ENCODE measurements at places on chromosomes 11 and 22.

DNA sequence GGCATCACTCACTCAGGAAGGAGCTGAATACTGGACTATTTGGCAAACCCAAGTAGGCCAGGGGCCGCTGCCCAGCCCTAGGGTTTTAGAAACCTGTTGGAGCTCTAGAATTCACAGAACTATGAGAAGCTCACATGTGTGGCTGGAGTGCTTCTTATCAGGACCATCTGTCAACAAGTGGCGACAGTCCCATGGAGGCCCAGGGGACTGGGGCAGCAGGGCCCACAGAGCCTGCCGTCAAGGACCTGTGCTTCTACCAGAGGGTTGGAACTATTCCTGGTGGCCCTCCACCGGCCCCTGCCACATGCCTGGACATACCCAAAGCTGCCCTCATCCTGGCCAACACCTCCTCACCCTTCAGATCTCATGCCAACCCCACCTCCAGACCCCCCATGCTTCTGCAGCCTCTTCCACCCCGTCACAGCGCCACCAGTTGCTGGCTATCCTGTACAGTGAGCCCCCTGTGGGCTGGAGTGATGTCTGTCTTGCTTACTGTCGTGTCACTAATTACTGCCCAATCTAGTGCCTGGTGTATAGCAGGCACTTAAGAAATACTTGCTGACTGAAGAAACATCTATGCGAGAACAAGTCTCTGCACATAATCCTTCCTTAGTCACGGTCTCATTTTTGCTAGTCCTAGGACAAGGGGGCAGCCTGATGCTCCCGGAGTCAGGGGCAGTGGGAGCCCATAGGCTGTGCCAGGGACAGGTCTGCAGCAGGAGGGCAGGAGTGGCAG lies 27.2 kb upstream of the RASL10A start:
- no peak for DNase-seq

- peak; percentile 51 for DNase-seq
These were observed 21.0 kb upstream of the AMOTL1 start for GRCh38 chr11:94747146-94747545.

GRCh38 chr11:61586792-61587430 lies 6.0 kb upstream of the SYT7 start:
- DNase-seq: no peak

GRCh38 chr11:132456751-132457328 lies 1075.5 kb downstream of the OPCML start:
- no peak for DNase-seq

DNA sequence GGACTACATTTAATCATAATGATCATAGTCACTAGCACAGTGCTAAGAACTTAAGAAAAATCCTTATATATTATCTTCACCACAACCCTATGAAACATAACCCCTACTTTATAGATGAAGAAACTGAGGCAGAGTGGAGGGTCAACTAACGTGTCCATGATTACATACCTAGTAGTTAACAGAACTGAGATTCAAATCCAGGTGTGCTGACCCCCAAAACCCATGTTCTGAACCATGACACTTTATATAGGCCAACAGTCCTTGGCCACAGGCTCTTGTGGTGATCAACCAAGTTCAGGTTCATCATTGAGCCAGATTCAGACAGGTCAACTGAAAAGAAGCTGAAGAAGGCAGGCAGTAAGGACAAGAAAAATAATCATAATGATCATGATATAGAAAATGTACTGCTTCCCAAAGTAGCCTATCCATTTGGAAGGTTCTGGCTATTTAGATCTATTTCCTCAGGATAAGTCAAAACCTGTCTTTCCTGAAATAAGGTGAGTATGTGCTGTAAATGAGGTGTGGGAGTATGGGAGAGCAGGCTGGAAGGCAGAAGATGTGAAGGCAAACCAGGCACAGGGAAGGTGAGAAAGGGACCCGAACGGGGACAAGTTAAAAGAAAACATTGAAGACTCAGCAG lies 39.7 kb downstream of the MAPK1 start:
- no peak for DNase-seq

GRCh38 chr11:3610846-3611245 lies 30.9 kb downstream of the ART5 start:
- DNase-seq: no peak

GRCh38 chr11:73872749-73873357 lies 3.8 kb downstream of the COA4 start:
- DNase-seq: no peak

- no peak for DNase-seq
These were observed 48.6 kb downstream of the MORC2 start for GRCh38 chr22:30919973-30920372.

GRCh38 chr11:11316651-11317230 lies 36.3 kb downstream of the CSNK2A3 start:
- DNase-seq: no peak

DNA sequence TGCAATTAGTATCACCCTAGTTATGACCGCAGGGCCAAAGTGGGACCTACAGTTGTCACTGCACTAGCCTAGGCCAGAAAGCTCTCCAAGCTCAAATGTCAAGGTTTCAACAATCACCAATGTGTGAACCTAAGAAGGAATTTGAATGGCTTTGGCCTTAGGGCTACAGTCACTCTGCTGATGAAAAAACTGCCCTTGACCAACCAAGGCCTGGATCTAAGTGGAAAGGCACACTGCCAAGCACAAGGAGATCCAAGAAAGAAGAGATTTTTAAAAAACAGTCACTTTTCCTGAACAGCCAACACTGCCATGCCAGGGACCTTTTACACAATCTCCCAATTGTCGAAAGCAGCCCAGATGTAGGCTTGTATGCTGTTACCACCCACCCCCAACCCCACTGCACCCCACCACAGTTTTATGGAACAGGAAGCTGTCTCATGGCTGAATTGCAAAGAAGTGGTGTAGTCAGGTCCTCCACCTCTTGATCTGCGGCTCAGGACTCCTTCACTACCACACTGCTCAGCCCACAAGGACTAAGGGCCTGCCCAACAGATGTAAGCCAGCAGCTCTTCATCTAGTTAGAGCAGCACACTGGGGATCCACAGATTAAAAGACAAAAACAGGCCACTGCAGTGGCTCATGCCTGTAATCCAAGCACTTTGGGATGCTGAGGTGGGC lies 32.9 kb downstream of the SMCO4 start:
- DNase-seq: no peak

DNA sequence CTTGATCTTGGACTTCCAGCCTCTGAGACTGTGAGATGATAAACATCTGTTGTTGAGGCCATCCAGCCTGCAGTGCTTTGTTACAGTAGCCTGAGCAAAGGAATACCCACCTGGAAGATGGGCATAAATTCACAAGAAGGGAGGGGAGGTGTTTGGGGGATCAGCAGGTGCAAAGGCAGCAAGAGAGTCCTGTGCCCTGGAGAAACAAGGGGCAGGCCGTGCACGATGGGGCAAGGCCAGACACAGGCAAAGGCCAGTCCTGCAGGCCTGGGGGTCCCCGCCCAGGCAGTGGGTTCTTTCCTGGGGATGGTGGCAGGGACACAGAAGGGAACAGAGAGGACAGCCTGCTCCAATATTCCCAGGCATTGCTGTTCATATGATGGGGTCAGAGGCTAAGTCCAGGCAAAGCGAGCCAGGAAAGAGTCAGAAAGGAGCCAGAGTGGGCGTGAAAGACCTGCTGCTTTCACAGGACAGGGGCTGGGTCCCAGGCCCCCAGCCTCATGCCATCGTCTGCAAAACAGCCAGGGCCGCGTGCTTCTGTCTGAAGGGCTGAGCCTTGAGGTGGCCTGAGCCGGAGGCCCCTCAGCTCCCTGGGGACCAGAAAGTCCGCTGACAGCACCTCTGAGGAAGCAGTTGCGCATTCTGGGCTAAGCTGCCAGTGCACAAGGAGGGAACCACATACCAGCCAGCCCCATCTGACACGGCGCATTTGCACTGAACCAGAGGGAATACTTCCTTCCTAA lies 48.8 kb downstream of the MYEOV start:
- DNase-seq: no peak

- DNase-seq: no peak
These were observed 15.3 kb upstream of the TPP1 start for GRCh38 chr11:6634534-6634933.

- DNase-seq: peak; percentile 59
These were observed 22.3 kb downstream of the TTLL1 start for GRCh38 chr22:43066844-43067385.

- peak; percentile 31 for DNase-seq
These were observed 962.1 kb downstream of the JRKL start for GRCh38 chr11:97351939-97352338.

- no peak for DNase-seq
These were observed 141.8 kb downstream of the MPPED1 start for GRCh38 chr22:43553451-43554258.

- DNase-seq: no peak
These were observed 35.5 kb downstream of the ACO2 start for GRCh38 chr22:41504397-41504796.

- DNase-seq: peak; percentile 62
These were observed 27.8 kb downstream of the RELT start for GRCh38 chr11:73404048-73404447.

DNA sequence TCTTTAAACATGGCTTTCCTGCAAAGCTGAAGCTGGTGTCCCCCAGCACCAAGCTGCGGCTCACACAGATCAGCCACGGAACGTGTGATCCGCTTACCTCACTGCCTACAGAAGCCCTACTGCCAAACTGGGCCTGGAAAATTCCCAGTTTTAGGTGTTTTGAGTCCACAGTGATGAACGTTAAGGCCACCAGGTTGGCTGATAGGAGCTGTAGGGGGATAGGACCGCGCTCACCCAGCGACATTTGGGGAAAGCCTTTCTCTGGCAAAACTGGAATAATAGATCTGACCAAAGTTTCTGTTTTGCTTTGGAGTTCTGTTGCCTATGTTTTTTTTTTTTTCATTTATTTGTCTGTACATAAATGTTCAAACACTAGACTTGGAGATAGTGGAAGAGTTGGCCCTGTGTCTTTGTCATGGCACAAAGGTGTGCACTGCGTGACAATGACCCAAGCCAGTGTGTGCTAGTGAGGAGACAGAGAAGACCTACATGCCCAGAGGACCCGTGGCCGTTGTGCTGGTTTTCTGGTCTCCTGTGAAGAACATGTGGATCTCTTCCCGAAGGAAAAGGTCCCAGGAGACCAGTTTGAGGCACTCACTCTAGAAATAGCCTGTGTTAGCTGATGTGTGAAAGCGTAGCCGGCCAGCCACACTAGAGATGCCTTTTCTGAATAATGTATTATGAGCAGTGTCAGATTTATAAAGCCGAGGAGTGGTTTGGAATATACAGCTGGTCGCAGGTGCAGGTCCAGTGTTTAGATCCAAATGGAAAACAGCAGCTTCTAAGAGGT lies 15.0 kb downstream of the ASPHD2 start:
- DNase-seq: no peak

- no peak for DNase-seq
These were observed 85.3 kb upstream of the OR9Q1 start for GRCh38 chr11:57938351-57938750.

DNA sequence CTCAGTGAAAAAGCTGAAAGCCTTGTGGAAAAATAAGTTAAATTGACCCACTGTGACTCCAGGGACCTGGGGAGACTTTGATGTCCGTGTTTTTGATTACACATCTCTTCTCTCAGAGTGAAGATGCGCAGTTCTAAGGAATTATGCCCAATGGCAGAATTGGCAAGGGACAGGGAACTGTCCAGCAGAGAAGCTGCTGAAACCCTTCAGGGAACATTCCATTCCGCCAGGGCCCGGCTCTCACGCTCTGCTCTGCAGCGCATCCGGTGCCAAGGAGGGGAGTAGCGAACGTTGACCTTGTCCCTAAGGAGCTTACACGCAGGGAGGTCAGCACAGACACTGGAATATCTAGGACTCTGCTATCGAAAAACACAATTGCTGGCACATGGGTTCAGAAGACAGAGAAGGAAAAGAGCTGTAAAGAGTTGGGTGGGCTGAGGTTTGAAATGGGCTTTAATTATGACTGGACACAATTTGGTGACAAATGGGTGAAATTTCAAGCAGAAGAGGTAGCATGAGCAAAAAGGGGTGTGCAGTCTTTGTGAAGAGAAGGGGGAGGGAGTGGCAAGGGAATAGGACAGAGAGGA lies 64.5 kb upstream of the B3GAT1 start:
- DNase-seq: no peak

DNA sequence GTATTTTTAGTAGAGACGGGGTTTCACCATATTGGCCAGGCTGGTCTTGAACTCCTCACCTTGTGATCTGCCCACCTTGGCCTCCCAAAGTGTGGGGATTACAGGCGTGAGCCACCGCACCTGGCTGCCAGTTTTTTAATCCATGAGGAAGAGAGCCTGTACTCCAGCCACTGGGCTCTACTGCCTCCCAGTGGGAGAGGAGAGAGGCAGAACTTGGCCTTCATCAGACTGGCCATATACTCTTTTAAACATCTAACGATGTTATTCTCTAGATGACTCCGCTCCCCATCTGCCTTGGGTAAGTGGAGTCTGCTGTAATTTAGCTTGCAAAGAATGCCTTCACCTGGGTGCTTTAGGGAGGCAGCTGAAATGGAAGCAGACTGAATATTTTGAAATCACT lies 34.6 kb downstream of the SLC6A5 start:
- DNase-seq: no peak

DNA sequence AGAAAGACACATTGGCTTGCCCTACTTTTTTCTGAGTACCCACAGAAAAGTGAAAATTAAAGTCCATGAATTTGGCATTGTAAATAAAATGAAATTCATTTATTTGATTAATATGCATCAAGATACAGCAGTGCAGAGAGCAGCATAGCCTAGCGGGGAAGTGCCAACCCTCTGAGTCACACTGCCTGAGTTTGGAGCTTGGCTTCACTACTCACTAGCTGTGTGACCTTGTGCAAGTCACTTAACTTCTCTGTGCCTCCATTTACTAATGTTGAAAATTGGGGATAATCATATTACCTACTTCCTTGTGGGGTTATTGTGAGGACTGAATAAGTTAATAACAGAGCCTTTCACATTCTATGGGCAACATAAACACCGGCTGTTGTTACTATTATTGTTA lies 111.5 kb upstream of the CSNK2A3 start:
- DNase-seq: no peak

DNA sequence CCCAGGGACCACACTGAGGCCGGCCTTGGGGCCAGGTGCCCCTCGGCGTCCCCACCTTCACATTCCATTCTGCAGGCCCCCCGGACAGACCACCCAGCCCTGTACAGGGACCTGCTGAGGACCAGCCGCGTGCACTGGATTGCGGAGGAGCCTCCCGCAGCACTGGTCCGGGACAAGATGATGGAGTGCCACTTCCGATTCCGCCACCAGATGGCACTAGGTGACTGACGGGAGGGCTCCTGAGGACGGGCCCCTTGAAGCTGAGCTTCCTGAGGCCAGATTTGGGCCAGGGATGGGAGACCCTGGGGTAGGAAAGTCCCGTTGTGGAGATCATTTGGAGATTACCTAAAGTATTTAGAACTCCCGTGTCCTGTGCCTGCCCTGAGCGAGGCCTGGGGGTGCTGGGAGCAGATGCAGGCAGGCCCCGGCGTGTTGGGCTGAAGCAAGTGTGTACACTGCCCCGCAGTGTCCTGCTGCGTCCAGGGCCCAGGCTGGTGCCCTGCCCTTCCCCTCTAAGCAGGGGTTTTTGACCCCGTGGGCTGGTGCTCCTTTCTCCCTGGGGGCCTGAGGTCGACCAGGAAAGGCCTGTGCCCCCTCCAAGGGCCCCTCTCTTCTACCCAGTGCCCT lies 20.0 kb downstream of the TRMU start:
- DNase-seq: peak; percentile 82

GRCh38 chr22:38352436-38352835 lies 35.2 kb upstream of the CSNK1E start:
- DNase-seq: no peak

GRCh38 chr11:134978388-134979088 lies 566.5 kb upstream of the B3GAT1 start:
- DNase-seq: no peak

Data from adipocyte (in vitro differentiated cells).